ENCODE measurements at places on chromosomes 4 and X.
A peak's percentile ranks its signal among the peaks of the same experiment; 100 is the strongest.

- no peak for DNase-seq
Measured at GRCh38 chr4:89114100-89114499, 2.8 kb downstream of the TIGD2 start.

DNA sequence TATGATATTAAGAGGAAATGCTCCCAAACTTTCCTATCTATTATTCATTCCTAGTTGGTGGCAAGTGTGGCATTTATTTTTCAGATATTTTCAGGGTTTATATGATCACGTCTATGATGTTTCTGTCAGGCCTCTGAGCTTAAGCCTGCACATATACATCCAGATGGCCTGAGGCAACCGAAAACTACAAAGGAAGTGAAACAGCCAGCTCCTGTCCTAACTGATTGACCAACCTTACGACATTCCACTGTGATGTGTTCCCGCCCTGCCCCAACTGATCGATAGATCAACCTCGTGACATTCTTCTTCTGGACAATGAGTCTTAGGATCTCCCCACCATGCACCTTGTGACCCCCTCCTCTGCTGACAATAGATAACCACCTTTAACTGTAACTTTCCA, 67.6 kb upstream of the CTSO start:
- no peak for DNase-seq

GRCh38 chr4:170940043-170940724, 850.4 kb upstream of the AADAT start:
- no peak for DNase-seq

- DNase-seq: peak; percentile 22
Measured at GRCh38 chrX:110383414-110383813, 24.8 kb downstream of the RTL9 start.
